ENCODE measurements at places on chromosomes 4 and X.

DNA sequence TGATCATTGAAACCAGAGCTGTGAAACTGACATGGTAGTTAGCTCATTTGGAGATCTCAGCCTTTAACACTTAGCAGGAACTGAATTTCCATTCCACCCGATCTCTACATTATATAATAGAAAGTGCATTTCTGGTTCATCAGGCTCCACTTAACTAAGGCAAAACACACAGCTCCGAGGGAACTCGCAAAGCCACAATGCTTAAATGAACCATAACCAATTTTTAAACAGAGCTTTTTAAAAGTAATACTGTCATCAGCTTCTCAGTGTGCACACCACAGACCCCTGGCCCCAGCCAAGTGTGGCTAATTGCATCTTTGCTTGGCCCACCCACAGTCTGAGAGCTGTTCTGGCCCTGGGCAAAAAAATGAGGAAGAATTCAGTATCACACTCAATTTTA is 66.1 kb downstream of the DCHS2 start:
- DNase-seq = no peak

DNA sequence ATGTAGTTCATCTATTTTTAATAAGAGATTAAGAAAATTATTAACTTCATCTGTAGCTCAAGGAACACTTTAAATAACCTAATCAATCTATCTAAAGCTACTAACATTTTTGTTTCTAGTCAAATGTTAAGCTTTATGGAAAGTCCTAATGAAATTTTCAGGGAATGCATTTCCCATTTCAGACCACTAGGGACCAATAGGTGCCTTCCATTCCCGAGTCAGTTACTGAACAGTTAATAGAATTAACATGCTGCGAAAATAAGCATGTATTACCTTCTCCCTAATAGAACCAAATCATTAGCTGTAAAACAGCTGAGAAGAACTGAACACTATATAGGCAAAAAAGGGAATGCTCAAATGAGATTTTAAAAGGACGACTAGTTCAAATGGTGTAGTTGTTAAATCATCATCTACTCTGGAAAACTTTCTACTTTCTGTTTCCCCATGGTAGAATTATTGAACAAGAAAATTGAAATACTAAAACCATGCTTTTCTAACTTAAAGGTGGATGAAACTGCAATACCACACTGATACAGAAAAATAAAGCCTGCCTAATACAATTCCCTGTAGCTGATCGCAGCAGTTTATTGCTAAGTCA is 22.5 kb downstream of the STX18 start:
- DNase-seq = no peak

GRCh38 chr4:16206848-16207247 is 19.4 kb downstream of the TAPT1 start:
- DNase-seq = no peak

DNA sequence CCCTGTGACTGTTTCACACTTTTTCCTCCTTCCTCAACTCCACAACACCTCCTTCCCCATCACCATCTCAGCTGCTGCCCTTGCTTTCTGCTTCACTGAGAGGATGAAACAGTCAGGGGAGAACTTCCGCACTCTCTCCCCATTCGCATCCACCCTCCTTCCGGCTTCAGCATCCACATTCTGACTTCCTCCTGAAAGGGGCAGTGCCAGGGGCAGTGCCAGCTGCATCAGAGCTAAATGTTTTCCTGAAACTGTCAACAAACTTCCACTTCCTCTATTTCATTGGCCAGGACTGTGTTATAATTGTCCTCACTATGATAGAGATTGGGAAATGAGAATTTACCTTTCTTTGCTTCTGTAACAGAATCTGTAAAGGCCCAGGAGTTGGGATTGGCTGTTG is 18.2 kb upstream of the RASL11B start:
- DNase-seq = no peak

Measured in stimulated activated CD4-positive, alpha-beta T cell treated with anti-CD3 and anti-CD28 coated beads, TNF-alpha, amount 100 ng/mL, for 1 hour (primary cell).